Umbilical cord (tissue), 2 donors: ENCODE measurements at places on chromosomes 5 and 9. TPM values are rescaled to one million over a fixed set of nuclear protein-coding genes. Genes with fewer than 3 reads are reported as not detected.

DNA sequence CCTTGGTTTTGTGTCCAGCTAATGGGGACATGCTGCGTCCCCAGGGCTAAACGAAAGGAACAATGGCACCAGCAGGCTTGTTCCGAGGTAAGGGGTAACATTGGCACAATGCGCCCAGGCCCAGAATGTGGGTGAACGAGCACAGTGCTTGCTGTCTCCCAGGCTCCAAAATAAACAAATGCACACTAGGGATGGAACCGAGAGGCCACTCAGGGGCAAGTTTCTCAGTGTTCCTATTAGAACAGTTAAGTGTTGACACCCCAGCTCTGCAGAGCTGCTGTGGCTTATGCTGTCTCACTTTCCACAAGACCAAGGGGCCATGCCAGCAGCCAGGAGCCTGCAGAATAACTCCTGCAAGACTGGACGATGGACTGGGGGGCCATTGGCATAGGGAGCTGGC lies 492.4 kb downstream of the GADD45G start:
- no peak for DNase-seq

GRCh38 chr9:84750152-84750865 lies 80.8 kb downstream of the NTRK2 start:
- no peak for DNase-seq

Gene ZDHHC11
- not detected for total RNA-seq

DNA sequence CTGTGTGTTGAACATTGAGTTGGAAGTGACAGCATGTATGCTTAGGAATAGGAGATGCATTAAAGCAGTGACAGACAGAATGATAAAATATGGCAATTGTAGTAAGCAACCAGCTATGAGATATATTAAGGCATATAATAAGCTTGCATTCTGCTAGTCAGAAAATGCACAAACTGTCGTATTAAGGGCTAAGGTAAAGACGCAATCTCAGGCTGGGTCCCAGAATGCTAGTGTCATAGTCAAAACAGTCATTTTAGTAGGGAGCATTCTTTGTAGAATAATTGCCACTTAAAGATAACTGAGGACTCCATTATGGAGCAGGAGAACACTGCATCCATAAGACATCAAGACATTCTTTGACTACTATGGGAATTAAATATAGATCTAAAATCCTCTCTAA lies 1369.7 kb upstream of the C9orf72 start:
- no peak for DNase-seq

DNA sequence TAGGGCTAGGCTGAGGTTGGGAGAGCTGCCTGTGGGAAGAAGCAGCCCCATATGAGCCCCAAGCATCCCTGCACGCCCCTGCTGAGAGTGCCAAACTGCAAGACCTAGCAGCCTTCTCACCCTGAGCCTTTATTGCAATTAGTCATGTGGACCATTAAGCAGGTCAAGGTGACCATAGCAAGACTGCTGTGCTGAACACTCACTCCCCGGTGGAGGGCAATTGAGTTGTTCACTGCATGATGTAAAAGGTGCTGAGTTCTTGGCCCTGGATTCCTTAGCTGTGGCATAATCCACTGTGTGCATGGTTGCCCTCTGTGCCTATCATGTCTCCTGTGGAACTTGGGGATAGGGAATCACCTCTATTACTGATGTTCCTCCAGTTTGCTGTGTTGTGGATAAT lies 131.1 kb downstream of the FOXD1 start:
- no peak for DNase-seq

DNA sequence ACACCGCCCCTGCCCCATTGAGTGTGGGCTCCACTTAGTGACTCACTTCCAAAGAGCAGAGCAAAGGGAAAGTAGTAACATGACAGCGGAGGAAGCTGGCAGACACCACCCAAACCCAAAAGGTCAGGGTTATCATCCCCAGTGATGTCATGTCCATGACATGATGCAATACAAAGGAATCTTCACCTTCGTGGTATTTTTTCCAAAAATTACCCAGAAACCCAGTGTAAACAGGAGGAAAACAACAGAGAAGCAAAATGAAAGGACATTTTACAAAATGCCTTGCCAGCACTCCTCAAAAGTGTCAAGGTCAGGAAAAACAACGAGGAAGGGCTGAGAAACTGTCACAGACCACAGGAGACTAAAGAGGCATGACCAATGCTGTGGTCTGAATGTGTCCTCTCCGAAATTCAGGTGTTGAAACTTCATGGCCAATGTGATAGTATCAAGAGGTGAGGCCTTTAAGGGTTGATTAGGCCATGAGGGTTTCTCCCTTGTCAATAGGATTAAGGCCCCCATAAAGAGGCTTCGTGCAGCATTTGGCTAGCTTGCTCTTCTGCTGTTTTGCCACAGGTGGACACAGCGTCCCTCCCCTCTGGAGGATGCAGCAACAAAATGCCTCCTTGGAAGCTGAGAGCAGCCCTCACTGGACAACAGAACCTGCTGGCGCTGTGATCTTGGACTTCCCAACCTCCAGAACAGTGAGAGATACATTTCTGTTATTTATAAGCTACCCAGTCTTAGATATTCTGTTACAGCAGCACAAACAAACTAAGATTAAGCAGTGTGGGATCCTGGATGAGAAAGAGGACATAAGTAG lies 30.5 kb upstream of the MED10 start:
- no peak for DNase-seq

Gene SPINK1
- 14.0 TPM for total RNA-seq

DNA sequence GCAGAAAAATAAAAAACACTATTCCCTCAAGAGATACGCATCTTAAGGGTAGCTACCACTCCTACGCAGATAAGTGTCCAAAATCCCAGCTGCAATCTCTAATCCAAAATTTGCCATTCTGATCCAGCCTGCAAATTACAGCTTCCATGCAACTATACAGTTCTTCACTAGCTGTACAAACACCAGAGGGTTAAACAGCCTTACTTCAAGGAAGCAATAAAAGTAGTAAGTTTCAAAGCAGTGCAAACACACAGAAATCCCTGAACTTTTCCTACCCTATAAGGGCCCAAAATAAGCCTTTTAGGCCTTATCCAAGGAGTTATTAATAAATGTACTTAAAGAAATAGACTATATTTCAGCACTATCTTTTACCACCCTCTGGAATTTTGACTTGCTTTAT lies 39.5 kb downstream of the PWWP2A start:
- DNase-seq = no peak

DNA sequence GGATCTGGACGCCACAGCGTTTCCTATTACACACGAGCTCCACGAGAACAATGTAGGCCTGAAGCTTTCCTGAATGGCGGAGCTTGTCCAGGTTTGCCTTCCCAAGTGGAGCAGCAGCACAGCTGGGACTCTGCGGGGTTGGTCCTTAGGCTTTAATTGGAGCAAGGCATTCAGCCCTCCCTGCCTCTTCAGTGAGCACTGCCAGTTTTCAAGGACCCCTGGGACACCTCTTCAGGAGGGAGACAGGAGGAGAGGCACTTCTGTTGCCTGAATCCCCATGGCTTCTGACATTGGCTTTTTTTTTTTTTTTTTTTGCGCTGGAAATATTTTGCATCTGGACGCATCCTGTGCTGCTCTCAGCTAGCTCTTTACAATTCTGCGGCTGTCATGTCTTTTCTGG lies 179.4 kb downstream of the SEMA6A start:
- DNase-seq = no peak

Gene PLPPR1
- total RNA-seq = 2.9 TPM

DNA sequence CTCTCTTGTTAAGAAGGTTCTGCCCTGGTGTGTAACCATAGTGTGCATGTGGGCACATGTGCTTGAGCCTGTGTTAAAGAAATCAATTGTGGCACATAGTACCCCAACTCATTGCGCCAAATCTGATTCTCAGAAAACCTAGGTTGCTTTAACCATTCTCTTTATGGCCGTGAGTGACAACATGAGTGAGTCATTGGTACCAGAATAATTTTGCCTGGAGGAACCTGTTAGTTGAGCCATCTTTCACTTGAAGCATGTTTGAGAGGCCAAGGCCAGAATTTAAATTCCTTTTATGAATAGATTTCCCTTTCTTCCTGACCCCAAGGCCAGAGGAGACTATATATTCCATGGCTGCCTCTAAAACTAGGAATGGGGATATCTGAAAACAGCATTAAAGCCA lies 35.2 kb upstream of the SLC36A2 start:
- no peak for DNase-seq

DNA sequence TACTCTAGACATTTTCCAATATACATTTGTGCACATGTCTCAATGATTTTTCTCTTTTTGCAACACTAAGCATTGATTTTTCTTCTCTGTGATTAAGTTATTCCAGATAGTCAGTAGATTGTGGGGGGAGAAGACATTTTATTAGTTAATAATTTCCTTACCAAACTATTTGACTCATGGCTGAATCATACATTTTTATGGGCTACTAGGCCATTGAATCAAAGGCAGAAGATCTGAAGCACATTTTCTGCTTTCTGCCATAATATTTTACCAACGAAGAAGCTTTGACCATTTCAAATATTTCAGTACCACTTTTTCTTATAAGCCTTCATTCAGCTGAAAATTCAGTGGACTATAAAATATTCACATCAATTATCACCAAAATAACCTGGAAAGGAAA lies 175.6 kb downstream of the IRX2 start:
- DNase-seq = no peak

- DNase-seq = no peak
Measured at GRCh38 chr9:125043631-125044030, 99.7 kb downstream of the SCAI start.

Gene LPAR1
- 78.0 TPM for total RNA-seq

Gene KCTD16
- 16.1 TPM for total RNA-seq

DNA sequence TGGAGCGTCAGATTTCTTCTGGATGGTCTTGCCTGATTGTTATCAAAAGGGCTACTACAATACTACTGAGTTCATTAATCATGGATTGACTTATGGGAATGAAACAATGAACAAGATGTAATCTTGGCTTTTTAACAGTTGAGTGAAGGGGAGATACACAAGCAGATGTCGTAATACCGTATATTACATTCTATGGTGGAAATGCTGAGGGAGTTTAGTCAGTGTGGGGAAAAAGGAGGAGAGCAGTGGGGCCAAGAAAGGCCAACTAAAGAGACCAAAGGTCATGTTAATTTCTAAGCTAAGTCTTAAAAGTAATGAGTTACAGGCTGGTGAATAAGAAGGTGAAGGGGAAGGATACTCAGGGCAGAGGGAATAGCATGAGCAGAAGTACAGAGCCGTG lies 29.0 kb upstream of the PSAT1 start:
- DNase-seq = no peak

Gene SPOCK1
- 28.4 TPM for total RNA-seq

GRCh38 chr5:126416266-126416925 lies 6.8 kb upstream of the GRAMD2B start:
- no peak for DNase-seq

- DNase-seq = no peak
Measured at GRCh38 chr5:19655627-19656026, 332.4 kb downstream of the CDH18 start.

Gene IFNA1
- not detected for total RNA-seq

- DNase-seq = no peak
Measured at GRCh38 chr5:122533825-122534224, 221.8 kb downstream of the SNCAIP start.

Gene ERCC8
- 11.6 TPM for total RNA-seq
